ENCODE measurements at places on chromosomes 16 and 17. TPM values are rescaled to one million over a fixed set of nuclear protein-coding genes. Genes with fewer than 3 reads are reported as not detected.

NGFR gene
- 5.3 TPM for polyA plus RNA-seq

APOH gene
- not detected for polyA plus RNA-seq

NAGS gene
- not detected for polyA plus RNA-seq

EME2 gene
- not detected for polyA plus RNA-seq

AIPL1 gene
- not detected for polyA plus RNA-seq

POLR2A gene
- 7.7 TPM for polyA plus RNA-seq

TBC1D3G gene
- polyA plus RNA-seq: 0.18 TPM

MYH1 gene
- not detected for polyA plus RNA-seq

SPNS2 gene
- polyA plus RNA-seq: 10.9 TPM

SLFN13 gene
- not detected for polyA plus RNA-seq

COX6A2 gene
- polyA plus RNA-seq: 2.8 TPM

EVI2B gene
- not detected for polyA plus RNA-seq

SLC13A2 gene
- polyA plus RNA-seq: not detected

ADAD2 gene
- not detected for polyA plus RNA-seq

PERCC1 gene
- polyA plus RNA-seq: not detected

AFMID gene
- polyA plus RNA-seq: 37.2 TPM

BIRC5 gene
- polyA plus RNA-seq: not detected

CLEC10A gene
- not detected for polyA plus RNA-seq

FOXC2 gene
- polyA plus RNA-seq: not detected

TLCD2 gene
- polyA plus RNA-seq: 0.22 TPM

KSR1 gene
- polyA plus RNA-seq: 0.17 TPM

TBC1D10B gene
- polyA plus RNA-seq: 5.3 TPM

TEN1 gene
- polyA plus RNA-seq: 10.1 TPM
